ENCODE measurements at places on chromosomes 12 and 14.

DNA sequence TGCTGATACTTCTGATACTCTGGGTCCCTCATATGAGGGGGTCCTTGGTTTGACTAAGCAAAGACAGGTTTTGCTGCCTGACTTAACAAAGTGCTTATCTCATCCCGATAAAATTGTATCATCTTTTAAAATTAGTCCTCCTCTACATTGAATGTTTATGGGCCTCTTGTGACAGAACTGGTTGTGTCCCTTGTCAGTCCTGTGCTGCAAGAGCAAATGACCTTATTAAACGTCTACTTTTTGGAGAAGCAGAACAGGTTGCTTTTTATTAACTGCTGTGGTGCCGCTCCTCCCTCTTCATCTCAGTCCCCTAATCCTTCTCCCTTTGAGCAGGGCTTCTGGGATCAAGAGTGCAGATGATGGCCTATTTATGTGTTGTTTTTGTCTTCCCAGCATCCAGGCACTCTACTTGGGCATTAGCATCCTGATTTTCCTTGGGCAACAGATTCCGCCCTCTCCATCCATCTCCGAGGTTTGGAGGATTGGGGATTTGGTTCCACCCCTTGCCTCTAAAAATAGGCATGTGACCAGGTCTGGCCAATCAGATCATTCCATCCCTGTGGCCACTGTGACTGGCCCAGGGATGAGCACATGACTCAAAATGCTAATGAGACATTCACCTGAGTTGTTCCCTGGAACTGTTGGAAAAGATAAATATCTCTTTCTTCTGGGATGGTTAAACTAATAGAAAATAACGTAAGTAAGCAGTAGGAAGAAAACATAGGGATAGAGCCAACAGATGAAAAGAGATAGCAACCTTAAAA, 2.9 kb upstream of the DENR start:
- DNase-seq: peak; percentile 71

- no peak for DNase-seq
Measured at GRCh38 chr12:49976557-49976956, 3.8 kb downstream of the AQP6 start.

DNA sequence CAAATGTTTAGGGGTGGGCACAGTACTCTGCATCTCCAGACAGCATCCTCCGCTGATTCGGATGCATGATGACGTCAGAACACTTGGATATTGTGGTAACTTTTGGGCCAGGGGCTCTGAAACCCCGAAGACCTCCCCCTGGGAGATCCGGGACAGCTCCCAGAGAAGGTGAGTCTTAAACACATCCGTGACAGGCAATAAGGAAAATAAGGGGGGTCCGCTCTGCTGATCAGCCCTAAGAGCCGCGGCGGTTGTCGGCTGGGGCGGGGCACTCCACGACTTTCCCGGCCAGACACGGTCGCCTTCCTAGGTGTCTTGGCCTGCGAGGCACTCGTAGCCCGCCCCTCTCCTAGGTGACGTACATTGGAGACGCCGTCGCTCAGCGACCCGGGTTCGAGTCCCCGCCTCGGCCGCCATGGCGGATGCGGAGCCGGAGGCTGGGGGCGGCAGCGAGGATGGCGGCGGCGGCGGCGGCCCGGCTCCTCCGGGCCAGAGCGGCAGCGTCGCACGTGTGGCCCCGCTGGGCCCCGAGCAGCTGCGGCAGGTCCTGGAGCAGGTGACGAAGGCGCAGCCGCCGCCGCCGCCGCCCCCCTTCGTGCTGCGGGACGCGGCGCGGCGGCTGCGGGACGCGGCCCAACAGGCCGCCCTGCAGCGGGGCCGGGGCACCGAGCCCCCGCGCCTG, at the start of gene ZNF839:
ZNF839 (plus strand) TSS at position 396 of the 682 bp plus-strand sequence; CDS start at position 416, 20 bp downstream.
- peak; percentile 80 for DNase-seq

- no peak for DNase-seq
Measured at GRCh38 chr12:59600171-59600570, 4.3 kb downstream of the SLC16A7 start.

GRCh38 chr14:77055306-77055705, 26.8 kb upstream of the IRF2BPL start:
- DNase-seq: no peak

DNA sequence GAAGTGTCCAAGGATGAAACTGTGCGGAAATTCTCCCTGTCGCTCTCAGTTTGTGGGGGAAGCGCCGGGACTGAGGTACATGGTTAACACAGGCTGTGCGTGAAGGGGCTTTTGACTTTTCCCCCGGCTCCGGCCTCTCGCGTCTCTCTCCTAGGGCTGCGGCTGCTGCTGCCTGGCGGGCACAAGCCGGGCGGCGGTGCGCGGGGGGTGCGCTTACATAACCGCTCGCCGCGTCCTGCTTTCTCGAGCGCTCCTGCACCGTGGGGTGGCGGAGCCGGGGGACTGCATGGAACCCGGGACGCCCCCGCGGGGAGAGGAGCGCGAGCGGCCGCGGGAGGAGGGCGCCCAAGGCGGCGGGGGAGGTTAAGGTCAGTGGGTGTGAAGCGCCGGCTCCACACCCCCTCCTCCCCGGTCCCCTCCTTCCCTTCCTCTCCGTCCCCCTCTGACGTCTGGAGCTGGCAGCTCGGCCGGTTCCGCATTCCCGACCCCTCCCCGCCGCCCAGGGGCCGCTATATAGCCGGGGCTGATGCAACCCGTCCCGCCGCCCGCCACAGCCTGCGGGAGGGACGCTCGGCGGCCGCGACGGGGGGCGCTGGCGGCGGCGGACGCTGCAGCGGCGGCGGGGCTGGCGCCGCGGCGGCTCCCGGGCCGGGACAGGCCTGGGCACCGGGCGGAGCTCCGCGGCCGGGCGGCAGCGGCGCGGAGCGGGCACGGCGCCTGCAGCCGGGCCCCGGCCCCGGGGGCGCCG, at the start of gene JDP2:
JDP2 (plus strand) TSS at position 541 of the 748 bp plus-strand sequence. CDS start 9,899 bp downstream, outside the sequence.
- DNase-seq: peak; percentile 24

DNA sequence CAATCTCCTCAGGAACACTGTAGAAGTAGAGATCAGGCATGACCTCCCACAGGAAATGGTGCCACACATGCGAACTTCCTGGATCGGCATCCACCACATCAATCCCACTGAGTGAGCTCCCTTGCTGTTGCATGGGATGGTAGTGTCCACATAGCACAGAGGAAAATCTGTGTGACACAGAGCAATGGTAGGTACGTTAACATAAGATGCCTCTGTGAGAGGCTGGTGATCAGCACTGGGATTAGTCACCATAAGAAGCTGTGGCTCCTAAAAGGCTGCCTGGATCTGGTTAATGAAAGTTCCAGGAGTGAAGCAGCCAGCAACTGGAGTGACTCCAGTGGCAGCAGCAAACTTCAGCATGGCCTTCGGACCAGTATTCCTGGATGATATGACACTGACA, 21.8 kb downstream of the WDHD1 start:
- DNase-seq: no peak

DNA sequence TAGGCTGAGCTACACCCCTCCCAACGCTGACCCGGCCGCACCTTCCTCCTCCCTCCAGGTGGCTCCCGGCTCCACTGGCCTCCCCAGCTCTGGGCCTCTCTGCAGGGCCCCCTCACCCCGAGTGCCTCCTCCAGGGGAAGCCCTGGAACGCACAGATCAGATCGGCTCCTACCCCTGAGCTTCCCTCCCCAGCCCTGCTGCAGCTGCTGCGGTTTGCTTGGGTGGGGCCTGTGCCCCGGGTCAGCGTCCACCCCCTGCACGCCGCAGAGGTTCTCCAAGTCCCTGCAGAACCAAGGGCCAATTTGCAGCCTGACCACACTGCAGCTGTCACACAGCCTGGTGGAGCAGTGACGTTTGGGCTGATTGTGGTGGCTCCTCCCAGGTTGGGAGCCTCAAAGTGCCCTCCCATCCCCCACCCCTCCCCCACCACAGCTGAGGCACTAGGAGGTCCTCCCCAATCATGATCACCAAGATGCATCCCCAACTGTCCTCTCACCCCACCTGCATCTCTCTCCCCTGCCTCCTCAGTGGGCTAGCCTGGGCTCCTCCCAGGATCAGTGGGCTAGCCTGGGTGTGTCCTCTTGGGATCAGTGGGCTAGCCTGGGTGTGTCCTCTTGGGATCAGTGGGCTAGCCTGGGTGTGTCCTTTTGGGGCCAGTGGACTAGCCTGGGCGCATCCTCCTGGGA, 12.8 kb upstream of the FBRSL1 start:
- no peak for DNase-seq

DNA sequence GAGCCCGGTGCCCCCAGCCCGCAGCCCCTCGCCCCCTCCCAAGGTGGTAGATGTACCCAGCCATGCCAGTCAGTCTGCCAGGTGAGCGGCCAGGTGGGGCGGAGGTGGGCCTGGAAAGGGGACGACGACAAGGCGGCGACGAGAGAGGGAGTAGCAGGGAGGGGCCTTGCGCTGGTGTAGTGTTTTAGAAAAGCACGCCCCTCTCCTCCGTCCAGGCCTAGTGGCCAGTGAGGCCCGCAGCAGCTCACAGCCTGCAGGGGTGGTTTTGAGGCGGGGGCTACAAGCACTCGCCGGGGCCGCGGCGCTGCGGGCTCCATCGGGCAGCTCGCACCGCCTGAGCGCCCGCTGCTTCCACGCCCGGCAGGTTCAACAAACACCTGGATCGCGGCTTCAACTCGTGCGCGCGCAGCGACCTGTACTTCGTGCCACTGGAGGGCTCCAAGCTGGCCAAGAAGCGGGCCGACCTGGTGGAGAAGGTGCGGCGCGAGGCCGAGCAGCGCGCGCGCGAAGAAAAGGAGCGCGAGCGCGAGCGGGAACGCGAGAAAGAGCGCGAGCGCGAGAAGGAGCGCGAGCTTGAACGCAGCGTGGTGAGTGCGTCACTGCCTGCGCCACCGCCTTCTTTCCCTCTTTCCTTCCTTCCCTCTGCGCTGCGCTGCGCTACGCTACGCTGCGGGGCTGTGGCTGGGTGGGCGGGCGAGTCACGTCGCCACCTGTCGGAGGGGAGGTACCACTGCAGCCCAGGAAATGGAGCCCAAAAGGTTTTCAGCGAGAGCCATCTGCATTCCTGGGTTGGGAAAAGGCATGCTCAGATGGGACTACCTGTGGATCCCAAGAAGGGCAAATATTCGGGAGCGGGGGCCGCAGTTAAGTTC, 5.9 kb upstream of the RNU7-1 start:
- peak; percentile 98 for DNase-seq

DNA sequence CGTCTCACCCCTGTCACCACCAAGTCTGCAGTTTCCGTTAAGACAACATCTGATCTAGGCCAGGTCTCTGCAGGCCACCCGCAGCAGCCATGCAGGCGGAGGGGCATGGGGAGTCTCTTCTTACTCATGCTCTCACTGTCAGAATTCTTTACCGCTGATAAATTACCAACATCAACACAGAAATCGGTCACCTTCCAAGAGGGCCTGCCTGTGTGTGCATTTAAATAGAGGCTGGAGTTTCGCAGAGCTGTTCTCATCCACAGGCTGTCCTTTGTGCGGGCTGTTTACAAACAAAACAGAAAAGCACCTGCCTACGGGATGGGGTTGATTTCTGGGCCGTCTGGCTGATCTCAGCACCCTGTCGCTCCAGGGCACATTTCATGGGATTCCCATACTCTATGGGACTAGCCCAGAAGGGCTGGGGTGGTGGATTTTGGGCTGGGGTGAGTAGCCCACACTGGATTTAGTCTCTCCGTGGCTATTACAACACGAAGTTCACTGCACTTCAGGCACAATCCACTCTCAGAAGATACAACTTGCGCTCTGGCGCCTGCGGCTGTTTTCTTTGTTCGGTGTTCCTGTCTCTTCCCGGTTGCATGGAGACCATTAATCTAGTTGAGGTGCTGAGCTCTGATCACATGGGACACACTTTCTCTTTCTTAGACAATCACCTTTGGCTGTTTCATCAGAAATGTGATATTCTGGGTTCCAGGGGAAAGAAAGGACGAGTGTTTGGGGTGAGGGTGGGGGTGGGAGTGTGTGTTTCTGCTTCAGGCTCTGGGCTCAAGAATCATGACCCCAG, 331.1 kb downstream of the GLT1D1 start:
- no peak for DNase-seq

DNA sequence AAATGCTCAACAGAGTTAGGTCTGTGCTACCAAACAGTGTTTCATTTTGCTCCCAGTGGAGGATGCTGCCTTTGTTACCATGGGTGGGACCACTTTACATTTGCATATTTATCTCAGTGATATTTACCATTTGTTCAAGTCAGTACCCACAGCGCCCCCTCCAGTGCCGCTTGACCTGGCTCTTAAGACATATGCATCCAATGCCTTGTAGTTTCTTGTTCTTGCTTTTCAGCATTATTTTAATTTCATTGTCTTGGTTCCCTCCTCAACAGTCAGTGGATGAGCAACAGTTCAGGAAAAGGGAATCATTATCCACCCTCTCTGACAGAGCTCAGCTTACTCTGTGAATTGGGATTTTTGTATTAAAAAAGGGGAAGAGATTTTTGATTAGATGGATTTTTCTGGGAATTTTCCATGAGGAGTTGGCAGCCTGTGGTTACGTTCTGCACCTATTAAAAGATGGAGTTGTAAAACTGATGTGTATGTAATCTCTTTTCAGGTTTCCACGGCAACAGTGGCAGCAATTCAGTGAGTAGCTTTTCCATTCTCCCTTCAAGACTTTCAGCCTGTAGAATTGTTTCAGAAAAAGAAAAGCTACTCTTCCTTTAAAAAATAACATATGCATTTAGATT, 240.5 kb upstream of the DAAM1 start:
- DNase-seq: no peak

- DNase-seq: no peak
Measured at GRCh38 chr14:92670160-92670559, 78.3 kb downstream of the LGMN start.
